ENCODE measurements at places on chromosomes 13 and 19.

DNA sequence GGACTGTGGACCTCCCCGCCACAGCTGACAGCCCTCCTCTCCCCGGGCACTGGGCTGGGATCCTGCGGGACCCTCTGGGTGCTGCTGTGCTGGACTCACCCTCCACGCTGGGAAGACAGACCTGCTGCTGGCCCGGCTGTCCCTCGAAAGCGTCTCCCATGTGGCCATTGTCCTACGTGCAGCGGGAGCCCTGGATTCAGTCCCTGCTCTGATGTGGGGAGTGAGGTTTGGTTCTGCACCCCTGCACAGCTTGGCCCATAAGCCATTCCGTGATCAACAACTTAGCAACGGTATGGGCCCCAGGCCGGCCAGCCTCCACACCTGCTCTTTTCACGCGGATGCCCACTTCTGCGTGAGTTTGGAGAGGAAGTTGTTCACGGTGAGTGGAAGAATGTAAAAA lies 195.2 kb downstream of the TEX29 start:
- DNase-seq, result no peak

GRCh38 chr19:18700501-18701249 lies 17.2 kb downstream of the CRTC1 start:
- no peak for DNase-seq

DNA sequence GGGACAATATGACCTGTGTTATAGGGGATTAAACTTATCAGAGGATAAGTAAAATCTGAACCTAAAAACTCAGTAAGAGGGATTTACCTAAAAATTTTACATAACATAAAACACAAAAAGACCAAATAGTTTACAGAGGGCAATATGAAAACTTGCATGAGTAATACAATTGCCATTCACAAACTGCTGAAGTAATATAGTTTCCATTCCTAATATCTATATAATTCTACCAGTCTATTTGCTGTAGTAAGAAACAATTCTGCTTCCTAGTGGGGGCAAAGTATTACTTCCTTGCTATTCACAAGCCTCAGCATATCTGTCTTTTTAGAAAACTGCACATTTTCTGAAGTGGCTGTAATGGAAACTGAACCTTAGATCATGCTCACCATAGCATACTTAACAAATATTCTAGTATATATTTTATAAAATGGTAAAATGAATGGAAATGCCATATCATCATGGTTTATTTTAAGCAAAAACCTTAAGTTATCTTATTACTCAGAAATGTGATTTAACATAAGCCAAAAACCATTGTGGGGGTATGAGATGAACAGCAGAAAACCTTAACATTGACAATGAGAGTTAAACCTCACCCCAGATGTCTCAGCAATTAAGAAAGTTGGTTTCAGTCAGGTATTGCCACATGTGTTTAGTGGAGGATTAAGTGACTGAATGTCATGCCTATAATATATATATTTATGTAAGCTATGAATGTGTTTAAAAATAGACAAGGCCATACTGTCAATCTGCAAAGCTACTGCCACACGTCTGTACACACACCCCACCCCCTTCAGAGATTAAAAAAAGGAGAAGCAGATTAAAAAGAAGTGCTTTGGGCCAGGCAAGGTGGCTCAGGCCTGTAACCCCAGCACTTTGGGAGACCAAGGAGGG lies 136.8 kb downstream of the MIPEP start:
- DNase-seq, result no peak

- DNase-seq, result no peak
Measured at GRCh38 chr19:29643361-29643935, 21.8 kb upstream of the PLEKHF1 start.

GRCh38 chr19:45667620-45668341 lies at the start of gene GIPR:
Gene GIPR, plus strand, starts transcription at chr19:45668221. Its CDS starts 1,300 bp downstream, at chr19:45669521.
- DNase-seq, result peak; percentile 45

GRCh38 chr19:34731019-34731829 lies 2.8 kb upstream of the ZNF181 start:
- no peak for DNase-seq

GRCh38 chr13:38348861-38349389 lies 726 bp upstream of the UFM1 start:
- DNase-seq, result peak; percentile 52

DNA sequence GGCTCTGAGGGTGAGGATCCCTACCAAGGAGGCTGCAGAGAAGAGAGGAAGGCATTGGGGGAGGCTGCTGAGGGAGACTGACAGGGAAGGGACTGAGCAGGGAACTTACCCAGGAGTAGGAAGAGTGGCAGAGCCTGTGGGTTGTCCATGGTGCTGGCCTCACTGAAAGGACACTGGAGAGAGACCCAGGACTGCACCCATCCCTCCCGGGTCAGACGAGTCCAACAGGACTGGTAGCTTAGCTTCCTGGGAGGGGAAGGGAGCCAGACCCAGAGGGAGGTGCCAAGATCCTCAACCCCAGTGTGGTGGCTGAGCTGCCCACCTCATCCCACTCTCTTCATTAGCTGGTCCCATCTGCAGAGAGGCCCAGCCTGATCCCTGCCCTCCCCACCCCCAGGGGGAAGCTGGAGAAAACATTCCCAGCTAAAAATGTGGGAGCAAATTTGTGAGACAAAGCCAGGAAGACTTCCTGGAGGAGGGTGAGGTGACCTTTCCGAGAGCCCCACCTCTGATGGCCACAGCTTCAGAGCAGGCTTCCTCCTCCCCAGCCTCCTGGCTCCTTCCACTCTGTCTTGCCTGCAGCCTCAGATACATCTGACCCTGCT lies at the start of gene VSIG10L:
TSS of gene VSIG10L (minus strand) at position 164 of the 605 bp plus-strand sequence. CDS start at position 149, 15 bp downstream.
- no peak for DNase-seq

- no peak for DNase-seq
Measured at GRCh38 chr13:95039415-95039814, 261.8 kb downstream of the ABCC4 start.

DNA sequence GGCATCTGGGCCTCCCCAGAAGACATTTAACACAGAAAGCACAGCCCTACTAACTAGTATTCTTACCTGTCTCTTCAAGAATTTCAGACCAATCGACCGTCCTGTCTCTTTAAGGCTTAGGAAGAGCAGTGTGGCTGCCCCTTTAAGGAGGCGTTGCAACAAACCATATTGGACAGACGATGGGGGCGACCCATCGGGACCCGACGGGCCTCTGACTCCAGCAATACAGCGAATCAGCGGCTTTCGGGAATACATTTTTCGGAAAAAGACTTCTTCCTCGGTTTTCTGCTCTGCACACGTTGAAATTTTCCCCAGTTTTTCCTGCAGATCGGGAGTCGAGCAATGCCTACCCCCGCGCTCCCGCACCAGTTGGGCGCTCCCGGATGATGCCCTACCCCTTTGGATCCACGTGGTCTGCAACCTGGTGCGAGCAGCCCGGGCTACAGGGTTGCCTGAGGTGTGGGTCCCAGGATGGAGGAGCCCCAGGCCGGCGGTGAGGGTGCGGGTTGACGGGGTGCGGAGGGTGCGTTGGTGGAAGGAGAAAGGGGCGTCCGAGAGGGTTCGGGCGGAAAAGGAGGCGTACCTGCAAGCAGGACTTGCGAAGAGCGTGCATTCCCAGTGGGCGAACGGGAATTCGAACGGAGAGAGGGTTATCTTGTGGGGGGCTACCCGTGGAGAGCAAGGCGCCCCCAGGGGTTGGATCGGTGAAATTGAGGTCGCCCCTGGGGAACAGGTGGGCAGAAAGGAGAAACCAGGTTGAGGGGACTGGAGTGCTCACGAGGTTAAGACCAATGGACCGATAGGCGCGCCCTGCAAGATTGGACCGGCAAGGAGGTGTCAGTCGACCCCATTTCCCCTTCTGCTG lies at the start of gene POLR1G:
TSS of gene POLR1G (plus strand) at position 419 of the 865 bp plus-strand sequence. CDS start at position 472, 53 bp downstream.
- peak; percentile 86 for DNase-seq

DNA sequence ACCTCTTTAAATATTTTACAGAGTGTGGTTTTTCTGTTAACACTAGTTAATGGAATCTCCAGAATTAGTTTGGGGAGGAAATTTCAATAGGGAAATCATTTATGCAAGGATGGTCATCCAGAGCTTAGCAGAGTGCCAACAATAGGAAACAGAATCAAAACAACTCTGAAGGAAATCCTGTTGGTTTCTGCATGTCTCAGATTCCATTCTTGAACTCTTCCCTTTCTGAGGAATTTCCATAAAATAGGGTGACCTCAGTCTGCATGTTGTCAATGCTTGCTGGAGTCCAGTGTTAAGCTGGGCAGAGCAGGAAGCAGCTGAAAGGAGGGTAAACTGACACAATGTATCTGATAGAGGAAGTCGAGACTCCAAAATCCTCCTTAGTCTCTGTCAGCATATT lies 16.9 kb downstream of the CBY2 start:
- DNase-seq, result no peak

Measured in hippocampal formation (tissue), 2 donors.